Hematopoietic multipotent progenitor cell treated with erythropoietin and hydrocortisone succinate and interleukin-3 and kit ligand, for 4 days (in vitro differentiated cells): ENCODE measurements at places on chromosomes 5 and 9.

DNA sequence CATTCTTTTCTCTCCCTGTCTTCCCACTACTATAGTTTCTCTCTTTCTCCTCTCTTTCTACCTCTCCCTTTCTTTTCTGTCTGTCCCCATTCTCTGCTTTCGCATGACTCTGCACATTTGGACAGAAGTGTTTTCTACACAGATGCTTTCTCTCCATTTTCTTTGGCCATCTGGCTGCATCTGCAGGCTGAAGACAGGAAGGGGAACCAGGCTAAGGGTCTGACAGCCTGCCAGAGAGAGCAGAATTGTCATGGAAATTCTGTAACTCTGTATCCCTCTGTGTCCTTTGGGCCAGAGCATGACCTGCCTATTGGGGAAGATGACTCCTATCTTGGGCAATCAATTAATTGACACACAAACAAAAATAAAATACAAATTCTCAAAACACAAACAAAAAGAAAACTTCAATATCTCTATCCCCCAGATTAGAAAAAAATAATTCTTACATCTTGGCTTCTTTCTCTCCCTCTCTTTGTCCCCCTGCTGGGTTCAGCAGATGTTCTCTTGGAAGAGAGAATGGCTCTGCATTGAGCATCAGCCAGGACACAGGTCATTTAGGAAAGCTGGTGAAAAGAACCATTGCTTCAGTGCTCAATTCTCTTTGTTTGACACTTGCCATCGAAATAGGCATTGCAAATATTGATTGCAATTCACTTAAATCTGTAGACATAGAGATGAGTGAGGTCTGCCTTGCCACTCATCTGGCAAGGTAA, 415.9 kb upstream of the KLF4 start:
- peak; percentile 22 for DNase-seq

DNA sequence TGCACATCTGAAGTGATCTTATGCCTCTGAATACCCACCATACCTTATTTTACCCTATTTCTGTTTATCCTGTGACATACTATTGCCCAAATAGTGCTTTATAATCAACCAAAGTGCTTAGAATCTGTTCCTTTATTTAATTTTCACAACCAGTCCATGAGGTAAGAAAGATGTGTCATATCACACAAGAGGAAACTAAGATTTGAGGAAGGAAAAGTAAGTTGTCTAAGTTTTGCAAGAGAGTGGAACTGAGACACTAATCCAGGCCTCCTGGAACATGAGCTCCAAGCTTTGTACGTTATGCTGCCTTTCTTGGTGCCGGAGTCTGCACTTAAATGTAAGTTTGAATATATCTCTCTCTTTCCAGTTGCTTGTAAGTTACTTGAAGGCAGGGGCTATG, 17.2 kb downstream of the KDM3B start:
- peak; percentile 59 for DNase-seq

- no peak for DNase-seq
Observed at GRCh38 chr5:174777583-174777982, 53.2 kb downstream of the MSX2 start.

DNA sequence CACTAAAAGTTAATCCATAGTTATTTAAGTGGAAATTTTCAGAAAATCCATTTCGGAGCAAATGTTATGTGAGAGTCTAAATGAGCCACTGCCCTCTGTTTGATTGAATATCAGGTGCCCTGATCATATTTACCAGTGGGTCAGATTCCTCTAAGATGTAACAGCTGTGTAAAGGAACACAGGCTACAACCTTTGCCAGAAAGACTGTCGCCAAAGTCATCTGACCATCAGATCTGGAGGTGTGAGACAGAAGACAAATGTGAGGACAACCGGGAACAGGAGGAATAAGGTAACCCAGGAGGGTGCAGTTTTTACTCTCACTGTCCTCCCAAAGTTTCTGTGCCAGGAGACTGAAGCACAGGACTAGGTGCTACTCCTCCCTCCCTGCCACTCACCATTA, 90.8 kb downstream of the CAAP1 start:
- DNase-seq = no peak

DNA sequence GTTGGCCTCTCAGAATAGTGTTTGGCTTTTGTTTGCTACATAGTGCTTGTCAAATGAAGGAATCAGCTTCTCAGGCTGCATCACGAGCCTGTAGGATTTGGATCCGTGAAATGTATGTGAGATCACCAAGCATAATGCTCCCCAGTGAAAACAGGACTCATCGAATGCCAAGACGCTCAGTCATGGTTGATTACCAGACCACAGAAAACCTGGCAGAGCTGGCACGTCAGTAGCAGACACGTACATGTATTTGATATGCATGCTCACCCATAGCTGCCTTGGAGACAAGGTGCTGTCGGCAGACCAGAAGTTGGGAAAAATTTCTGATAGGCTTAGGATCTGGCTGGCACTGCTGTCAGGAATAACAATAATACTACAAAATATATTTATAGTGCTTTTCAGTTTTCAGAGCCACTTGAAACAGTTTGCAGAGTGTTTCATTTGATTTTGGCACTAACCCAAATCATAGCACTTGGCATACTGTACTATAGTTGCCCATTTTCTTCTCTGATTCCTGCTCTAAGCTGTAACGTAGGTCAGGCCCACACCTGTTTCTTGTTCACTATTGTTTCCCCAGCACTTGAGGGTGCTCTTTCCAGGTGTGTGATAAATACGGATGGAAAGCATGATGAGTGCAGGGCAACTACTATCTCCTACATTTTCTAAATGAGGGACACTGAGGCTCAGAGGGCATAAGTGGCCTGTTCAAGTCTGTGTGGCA, 226.1 kb downstream of the NR3C1 start:
- no peak for DNase-seq

- DNase-seq = no peak
Observed at GRCh38 chr9:10331157-10331556, 281.6 kb downstream of the PTPRD start.
